ENCODE measurements at places on chromosomes 7 and 10.
A peak's percentile ranks its signal among the peaks of the same experiment; 100 is the strongest.

- DNase-seq: no peak
Observed at GRCh38 chr10:86345859-86346798, 20.5 kb downstream of the GRID1 start.

GRCh38 chr7:44912775-44913347 lies 27.5 kb upstream of the PURB start:
- DNase-seq: no peak

GRCh38 chr10:97892939-97893338 lies 43.3 kb downstream of the GOLGA7B start:
- DNase-seq: no peak

DNA sequence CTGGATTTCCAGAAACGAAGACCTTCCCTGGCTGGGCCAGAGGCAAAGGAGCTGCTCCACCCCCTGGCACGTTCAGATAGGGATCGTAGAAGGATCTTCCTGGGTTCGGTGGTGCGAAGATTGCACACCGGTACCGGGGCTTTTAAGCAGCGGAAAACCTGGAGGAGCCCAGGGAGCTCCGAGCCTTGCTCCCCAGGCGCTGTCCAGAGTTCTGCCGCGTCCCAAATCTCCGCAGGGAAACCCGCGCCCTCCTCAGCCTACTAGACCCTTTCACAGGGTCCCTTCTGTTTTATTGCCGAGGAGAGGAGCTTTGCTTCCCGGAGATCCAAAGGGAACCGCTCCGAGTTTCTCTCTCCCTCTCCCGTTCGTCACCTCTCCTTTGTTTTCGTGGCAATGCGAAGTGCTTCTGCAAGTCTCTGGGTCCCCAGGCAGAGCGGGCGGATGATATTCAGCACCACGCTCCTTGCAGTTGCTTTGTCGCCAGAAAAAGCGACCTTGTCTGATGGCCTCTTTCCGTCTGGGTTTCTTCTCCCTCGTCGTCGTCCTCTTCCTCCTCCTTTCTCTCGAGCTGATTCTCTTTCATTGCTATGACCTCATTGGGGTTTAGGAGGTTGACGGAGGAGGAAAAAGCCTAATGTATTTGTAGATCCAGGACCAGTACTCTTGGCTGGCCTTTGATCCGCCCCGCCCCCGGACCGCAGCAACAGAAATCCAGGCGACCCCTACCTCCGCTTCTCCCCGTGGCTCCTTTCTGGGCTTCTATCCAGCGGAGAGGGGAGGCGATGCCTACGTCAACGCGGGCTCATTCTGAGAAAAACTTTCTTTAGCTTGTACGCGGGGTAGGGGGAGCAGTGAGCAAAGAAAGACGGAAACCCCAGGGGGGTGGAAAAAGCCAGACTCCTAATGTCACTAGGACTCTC lies at the start of gene TMEM196:
Gene TMEM196, minus strand, starts transcription at position 777 of the 920 bp plus-strand sequence. CDS start 921 bp downstream, outside the sequence.
- DNase-seq: no peak

GRCh38 chr7:32070406-32071360 lies at the start of gene PDE1C:
Gene PDE1C, minus strand, starts transcription at chr7:32070407.
- DNase-seq: peak; percentile 29

GRCh38 chr10:44309939-44310761 lies 74.7 kb downstream of the CXCL12 start:
- DNase-seq: no peak

All from NCI-H2171 (cell line).